Activated T-cell treated with anti-CD3 and anti-CD28 coated beads, Interleukin-2, amount 50 U/mL, for 24 hours (primary cell): ENCODE measurements at places on chromosomes 2 and 18.

- no peak for DNase-seq
Measured at GRCh38 chr2:5569256-5569655, 122.9 kb upstream of the SOX11 start.

DNA sequence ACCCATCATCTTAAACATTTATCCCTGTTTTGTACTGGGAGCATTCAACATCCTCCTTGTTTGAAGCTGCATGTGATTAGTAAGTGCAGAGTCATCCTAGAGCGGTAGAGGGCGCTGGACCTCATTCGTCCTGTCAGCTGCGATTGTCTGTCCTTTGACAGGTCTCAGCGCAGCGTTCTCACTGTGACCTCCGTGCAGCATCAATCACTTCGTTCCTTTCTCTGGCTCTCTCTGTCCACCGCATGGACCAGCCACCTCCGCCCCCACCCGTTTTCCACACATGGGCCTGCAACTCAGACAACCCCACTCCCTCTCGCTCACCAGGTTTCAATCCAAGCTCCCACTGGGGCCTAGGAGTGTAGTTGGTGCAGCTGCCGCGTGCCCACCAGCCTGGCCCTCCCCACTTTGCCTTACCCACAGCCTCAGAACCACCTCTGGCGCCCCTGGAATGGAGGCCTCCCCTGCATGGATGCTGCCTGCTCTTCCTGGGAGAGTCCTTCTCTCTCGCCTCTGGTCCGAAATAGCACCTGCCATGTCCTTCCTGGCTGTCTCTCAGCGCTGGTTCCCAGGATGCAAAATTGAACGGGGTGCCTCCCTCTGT, 90.5 kb downstream of the NDUFA10 start:
- peak; percentile 58 for DNase-seq

GRCh38 chr2:9800639-9800974, 42.7 kb upstream of the TAF1B start:
- no peak for DNase-seq

GRCh38 chr2:98734162-98734561, 3.2 kb upstream of the MGAT4A start:
- DNase-seq: no peak
